ENCODE measurements at places on chromosomes 13 and 19.

DNA sequence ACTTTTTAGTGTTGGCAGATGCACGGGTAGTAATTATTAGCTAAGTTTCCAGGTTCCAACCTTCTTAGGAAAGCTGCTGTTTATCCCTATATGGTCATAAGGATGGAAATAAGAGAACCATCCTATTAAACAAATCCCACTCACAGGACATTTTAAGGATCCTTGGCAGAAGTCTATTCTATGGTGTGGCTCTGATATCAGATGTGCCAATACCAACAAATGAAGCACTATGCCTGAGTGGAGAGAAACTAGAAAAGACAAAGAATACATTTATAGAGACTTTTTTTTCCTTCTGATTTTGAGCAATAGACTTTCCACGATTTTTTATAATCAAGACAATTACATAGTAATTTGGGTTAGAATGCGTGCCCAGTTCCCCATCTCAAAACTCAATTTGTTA, 12.6 kb downstream of the PCDH17 start:
- no peak for DNase-seq

DNA sequence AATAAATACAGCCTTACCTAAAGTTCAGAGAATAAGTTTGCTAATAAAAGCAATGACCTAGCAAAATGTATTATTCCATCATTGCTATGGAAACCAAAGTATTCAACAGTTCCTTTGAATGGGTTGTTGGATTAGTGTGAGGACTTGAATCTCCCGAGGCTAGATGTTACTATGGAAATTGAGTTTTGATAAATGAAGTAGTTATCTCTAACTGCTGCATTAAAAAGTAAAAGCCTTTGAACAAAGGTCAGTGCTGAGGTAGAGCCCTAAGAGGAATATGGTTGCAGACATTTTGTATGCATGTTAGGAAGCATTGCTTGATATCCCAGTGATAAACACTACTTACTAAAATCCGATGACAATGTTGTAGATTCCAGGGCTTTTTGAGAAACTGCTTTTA, 6.2 kb downstream of the KLF5 start:
- no peak for DNase-seq

DNA sequence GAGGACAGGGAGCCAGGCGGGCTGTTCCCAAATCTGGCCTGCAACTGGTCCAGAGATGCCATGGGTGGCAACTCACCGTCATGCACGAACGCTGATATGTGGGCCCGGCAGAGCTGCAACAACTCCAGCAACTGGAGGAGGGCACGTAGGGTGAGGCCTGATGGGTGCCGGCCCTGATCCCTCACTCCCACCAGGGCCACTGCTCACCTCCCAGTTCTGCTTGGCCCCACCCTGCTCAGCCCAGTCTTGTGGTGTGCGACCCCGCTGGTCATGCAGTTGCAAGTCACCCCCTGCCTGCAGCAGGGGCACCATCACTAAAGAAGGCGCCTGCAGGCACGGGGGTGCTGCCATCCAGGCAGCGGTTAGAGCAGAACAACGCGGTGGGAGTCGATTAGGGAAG, 16.9 kb downstream of the ARHGAP33 start:
- no peak for DNase-seq

DNA sequence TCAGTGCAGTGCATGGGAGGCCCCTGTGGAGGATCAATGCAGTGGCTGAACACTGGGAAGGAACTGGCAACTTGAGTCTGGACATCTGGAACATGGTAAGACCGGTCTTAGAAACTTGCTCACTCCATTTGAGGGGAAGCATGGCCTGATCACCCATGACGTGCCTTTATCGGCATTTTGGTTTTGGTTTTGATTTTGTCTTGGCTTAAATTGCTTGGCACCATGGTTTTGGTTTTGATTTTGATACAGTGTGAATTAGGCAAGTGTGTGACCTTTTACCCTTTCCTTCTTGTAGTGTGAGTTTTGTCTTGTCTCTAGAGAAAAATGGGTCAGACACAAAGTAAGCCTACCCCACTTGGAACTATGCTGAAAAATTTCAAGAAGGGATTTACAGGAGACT, 77.3 kb downstream of the ZNF486 start:
- no peak for DNase-seq

DNA sequence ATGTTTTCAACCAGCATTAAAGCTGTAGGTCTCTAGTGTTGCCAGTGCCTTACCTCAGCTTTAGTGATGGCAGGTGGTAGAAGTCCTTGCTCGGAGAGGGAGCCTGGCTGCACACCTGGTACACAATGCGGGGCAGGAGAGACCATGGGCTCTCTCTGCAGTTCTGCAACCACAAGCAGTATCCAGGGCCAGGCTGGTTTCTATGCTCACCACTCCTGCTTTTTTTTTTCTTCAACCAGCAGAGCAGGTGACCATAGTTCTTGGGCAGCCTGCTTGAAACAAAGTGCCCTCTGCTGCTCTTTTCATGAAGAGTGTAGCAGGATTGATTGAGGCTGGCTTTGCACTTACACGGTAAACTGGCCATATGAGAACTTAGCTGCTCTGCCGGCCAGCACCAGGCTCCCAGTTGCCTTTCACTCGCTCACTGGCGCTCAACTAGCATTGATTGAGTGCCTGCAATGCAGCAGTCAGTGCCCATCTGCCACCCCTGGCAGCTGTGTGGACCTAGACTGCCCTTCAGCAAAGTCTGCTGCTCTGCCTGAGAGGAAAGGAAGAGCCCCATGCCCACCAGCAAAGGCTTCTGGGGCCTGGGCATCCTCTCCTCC, 4.4 kb upstream of the CHAMP1 start:
- DNase-seq, result no peak

GRCh38 chr13:46844431-46844830, 47.5 kb upstream of the ESD start:
- no peak for DNase-seq

GRCh38 chr19:55490478-55491432, 2.5 kb downstream of the SSC5D start:
- no peak for DNase-seq

GRCh38 chr13:43141685-43142084, 118.3 kb downstream of the DNAJC15 start:
- no peak for DNase-seq

- no peak for DNase-seq
Measured at GRCh38 chr19:42452590-42452989, 9.8 kb upstream of the CXCL17 start.

DNA sequence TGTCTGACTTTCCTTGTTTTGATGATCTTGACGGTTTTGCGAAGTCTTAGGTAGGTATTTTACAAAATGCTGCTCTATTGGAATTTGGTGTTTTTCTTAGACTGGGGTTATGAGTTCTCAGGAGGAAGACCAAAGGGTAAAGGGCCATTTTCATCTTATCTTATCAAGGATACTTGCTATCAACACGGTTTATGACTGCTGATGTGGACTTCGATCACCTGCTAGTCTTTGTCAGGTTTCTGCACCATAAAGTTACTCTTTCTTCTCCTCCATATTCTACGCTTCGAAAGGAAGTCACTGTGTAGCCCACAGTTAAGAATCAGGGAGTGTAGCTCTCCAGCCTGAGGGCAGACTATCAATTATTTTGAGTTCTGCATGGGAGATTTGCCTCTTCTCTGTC, 7.4 kb upstream of the CEBPG start:
- DNase-seq, result no peak

GRCh38 chr19:3520166-3521103, 14.3 kb downstream of the FZR1 start:
- DNase-seq, result no peak
